ENCODE measurements at places on chromosomes 3 and 15.

GRCh38 chr3:111335512-111336303 lies 206.3 kb upstream of the CD96 start:
- DNase-seq, result no peak

GRCh38 chr15:100224206-100225185 lies 117.3 kb downstream of the ADAMTS17 start:
- no peak for DNase-seq

- DNase-seq, result no peak
These were observed 23.9 kb upstream of the CTNNB1 start for GRCh38 chr3:41175365-41175764.

GRCh38 chr15:95087253-95087609 lies 855.9 kb downstream of the MCTP2 start:
- DNase-seq, result no peak

DNA sequence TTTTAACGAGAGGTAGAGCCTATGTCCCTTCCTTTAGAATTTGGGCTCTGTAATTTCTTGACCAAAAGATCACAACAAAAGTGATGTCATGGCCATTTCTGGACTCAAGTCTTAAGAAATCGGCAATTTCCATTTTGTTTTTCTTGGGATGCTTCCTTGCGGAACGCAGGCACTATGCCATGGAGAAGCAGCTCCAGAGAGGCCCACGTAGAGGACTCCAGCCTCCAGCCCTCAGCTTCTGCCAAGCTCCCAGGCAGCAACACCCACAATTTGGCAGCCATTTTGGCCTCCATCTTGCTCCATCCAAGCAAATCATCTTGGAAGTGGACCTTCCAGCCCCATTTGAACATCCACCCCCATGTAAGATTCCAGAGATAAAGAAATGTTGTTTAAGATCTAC lies 6.0 kb upstream of the GPD1L start:
- no peak for DNase-seq

GRCh38 chr3:194215392-194215791 lies 79.4 kb downstream of the HES1 start:
- no peak for DNase-seq

DNA sequence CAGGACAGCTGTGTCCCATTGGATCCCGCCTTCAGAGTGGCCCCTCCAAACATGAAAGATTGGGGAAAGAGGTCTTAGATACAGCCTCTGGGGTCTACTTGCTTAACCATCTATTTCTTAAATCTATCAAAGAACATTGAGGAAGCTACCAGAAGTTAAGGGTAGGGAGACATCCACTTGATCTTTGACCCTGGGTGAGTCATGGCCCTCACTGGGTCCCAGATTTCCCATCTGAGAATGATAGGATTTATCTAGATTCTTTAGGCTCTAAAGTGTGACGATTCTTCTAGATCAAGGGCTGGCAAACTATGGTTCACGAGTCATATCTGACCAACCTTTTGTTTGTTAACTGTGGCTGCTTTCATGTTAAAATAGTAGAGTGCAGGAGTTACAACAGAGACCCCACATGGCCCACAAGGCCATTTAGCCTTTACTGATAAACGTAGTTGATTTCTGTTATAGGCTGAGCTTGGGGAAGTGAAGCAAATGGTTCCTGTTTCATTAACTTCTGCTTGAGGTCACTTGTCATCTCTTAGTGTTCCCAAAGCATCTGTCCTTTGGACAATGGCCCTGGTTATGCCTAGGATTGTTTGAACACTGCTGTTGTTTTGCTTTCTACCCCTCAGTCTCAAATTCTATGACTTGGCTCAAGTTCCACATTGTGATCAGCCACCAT lies 8.0 kb downstream of the MUC13 start:
- no peak for DNase-seq

DNA sequence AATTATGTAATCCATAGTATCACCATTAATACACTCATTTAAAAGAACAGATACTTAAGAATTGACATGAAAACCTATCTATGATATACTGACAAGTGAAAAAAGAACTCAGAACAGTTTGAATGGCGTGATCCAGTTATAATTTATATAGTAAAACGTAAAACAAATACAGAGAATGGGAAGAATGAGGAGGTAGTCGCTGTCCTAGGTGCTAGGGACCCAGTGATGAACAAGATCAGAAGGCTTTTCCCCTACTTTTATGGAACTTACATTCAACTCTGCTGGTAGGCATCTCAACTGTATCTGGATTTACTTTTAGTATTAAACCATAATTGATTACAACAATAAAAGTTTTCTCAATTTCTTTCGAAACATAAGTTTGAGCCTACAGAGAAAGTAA lies 31.8 kb downstream of the GSK3B start:
- DNase-seq, result no peak

DNA sequence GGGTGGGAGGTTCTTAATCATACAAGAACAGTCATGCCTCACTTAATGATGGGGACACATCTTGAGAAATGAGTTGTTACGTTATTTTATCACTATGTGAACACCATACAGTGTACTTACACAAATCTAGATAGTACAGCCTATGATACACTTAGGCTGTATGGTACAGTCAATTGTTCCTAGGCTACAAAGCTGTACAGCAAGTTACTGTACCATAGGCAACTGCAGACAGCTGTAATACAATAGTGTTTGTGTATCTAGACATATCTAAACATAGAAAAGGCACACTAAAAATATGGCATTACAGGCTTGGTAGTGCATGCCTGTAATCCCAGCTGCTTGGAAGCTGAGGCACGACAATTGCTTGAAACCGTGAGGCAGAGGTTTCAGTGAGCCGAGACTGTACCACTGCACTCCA lies 55.7 kb upstream of the PLXND1 start:
- no peak for DNase-seq

DNA sequence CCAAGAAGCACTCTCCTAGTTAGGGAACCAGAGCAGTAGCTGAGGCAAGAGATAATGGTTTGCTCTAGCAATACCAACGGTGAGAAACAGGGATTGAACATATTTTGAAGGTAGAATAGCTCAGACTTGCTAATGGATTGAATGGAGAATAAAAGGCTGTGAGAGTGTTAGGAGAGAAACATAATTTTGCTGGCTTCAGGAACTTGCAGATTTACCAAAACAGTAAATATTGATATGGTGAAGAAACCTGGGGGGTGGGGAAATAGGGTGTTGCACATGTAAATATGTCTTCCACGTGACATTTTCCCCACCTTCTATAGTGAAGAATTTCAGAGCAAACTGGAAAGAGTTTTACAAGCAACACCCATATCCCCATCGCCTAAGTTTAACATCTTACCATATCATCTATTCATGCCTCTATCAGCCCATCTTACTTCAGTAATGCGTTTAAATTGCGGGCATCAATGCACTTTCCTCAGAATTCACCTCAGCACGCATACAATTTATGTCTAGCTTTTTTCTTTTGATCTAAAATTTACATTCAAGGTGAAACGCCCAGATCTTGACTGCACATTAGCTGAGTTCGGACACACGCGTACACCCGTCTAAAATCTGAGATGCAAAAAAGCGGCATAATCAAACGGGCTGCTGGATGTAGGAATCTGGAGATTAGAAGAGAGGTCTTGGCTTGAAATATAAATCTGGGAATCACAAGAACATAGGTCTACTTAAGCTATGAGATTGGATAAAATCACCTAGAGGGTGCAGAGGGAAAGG lies 891 bp upstream of the NR1D2 start:
- no peak for DNase-seq

- DNase-seq, result no peak
These were observed 455 bp upstream of the ABHD17C start for GRCh38 chr15:80694611-80695098.

DNA sequence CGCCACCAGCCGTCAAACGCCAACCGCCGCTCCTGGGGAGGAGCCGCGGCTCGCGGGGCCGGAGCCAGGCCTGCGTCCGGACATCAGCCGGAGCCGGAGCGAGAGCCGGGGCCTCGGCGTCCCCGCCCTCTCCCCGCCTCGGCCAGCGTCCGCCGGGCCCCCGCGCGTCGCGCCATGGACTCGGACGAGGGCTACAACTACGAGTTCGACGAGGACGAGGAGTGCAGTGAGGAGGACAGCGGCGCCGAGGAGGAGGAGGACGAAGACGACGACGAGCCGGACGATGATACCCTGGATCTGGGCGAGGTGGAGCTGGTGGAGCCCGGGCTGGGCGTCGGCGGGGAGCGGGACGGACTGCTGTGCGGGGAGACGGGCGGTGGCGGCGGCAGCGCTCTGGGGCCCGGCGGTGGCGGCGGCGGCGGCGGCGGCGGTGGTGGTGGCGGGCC lies 359 bp downstream of the ARIH1 start:
- DNase-seq, result no peak

GRCh38 chr3:101513419-101513986 lies 491 bp upstream of the SENP7 start:
- no peak for DNase-seq

DNA sequence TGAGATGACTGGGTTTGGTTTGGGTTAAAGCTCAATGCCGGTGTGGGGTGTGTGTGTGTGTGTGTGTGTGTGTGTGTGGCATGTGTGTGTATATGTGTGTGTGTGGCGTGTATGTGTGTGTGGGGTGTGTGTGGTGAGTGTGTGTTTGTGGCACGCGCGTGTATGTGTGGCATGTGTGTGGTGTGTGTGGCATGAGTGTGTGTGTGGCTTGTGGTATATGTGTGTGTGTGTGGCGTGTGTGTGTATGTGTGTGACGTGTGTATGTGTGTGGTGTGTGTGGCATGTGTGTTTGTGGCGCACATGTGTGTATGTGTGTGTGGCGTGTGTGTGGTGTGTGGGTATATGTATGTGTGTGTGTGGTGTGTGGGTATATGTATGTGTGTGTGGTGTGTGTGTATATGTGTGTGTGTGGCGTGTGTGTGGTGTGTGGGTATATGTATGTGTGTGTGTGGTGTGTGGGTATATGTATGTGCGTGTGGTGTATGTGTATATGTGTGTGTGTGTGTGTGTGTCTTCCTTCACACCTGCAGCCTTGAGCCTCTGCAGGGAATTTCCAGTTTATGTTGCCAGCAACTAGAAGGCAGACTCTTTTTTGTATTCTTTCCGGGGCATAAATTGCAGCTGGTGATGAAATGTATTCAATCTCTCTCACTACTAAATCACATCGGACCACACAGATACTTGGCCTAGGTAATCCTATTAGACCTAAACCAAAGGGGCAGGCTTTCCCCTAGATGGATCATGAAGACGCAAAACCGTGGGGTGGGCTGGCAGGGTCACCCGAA lies 34.8 kb downstream of the CHRD start:
- DNase-seq, result no peak

- DNase-seq, result no peak
These were observed 119.2 kb upstream of the ALDH1A3 start for GRCh38 chr15:100760357-100760903.

GRCh38 chr15:97196048-97197014 lies 764.2 kb upstream of the ARRDC4 start:
- no peak for DNase-seq

DNA sequence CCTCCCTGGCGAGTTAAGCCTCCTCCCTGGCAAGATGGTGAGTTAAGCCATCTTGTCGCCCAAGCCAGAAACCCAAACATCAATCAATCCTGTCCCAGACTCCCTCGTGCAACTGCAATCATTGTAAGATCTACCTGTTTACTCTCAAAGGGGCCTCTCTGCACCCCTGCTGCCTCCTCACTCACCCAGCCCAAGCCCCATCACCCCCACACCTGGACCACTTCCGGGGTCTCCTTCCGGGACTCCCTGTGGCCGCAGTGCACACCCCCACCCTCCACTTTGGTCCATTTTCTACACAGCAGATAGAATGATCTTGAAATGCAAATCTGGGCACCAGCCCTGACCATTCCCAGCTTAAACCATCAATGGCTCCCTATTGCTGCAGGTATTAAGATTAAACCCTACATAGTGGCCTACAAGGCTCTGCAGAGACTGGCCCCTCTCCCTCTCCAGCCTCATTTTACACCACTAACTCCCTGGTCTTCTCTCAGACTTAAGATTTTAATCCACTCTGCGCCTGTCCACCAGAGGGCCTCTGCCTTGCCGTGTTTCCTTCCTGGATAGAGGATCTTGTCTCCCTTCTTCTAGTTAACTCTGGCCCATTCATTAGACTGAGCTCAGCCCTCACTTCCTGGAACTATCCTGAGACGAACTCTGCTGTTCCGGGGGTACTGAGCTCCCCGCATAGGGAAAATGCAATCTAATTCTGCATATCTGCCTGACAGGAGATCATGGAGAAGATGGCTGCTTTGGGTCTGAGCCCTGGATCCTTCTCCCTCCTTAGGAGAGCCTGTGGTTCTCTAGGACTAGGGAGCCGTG lies 41.9 kb upstream of the SLC6A1 start:
- DNase-seq, result no peak

DNA sequence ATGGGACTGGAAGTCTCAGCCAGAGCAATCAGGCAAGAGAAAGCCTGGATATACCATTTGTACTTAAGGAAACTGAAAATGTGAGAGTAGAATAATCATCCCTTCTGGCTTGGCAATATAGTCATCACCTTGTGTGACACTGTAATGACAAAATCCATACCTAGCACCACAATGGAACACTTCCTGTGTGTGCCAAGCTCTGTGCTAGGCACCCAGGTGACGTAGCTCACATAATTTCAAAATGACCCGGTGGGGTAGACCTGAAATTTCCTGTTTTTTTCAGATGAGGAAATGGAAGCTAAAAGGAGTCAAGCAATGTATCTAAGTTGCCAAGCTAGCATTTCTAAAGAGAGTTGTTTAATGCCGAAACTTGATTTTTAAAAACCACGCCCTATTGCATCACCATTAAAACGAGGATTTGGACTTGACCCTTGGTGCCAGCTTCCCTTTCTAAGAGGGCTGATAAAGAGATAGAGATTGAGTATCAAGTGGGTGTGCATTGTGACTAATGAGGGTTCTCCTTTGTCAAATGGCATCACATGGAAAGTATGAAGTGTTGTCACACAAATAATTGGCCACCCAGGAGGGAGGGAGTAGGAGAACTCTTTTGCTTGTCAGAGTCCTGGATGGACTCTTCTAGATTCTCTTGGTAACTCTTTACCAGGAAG lies 141.3 kb upstream of the PDZRN3 start:
- DNase-seq, result no peak

DNA sequence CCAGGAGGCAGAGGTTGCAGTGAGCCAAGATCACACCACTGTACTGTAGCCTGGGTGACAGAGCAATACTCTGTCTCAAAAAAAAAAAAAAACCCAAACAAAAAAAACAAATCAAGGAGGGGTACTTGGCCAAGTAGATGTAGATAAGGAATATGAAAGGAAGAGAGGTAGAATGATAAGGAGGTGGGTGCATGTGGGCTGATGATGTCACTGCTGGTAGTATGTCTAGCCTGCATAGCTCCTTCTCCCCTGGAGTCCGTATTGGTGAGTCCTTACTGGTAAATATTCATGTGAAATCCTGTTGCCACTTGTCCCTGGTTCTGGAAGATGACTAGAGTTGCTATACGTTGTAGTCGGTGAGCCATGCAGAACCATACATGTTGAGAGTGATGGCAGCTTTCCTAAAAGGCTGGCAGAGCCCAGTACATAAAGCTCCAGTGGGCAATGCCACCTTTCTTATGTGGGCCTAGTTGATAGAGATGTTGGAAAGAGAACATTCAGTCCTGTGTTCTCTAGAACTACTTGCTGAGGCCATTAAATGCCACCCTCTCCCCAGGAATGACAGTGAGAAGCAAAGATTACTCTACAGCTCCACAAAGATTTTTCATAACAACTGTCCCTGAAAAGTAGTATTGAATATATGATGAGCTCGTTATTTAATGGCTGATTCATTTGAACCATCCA lies 11.0 kb downstream of the KAT2B start:
- DNase-seq, result no peak

GRCh38 chr3:116059421-116060096 lies 385.7 kb downstream of the LSAMP start:
- peak; percentile 22 for DNase-seq
